ENCODE measurements at places on chromosomes 12 and 14. TPM values are rescaled to one million over a fixed set of nuclear protein-coding genes. Genes with fewer than 3 reads are reported as not detected.
A peak's percentile ranks its signal among the peaks of the same experiment; 100 is the strongest.

DNA sequence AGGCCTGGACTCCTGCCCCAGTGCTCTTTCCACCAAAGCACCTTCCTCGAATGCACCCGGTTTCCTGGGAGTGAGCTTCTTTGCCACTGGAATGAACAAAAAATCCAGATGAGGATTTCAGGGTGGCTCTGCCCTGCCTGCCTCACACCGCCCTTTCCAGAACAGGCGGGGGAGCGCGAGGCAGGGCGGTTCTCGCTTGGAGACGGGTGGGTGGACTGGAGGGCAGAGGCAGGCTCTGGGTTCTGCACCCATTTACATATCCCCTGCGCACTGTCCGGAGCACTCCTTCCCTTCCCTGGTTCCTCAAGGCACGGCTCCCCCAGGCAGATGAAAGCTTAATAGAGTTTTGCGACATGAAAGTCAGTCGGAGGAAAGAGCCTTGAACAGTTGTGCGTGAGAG, 69.7 kb upstream of the DLK1 start:
- H3K36me3 ChIP-seq = no peaks in the 10 kb centered on the region
- peaks cover 6% of the 10 kb centered on the region for H3K27me3 ChIP-seq
- no peaks in the 10 kb centered on the region for H3K4me1 ChIP-seq
- H3K4me3 ChIP-seq = no peak overlapping the region
- no peak for DNase-seq

DNA sequence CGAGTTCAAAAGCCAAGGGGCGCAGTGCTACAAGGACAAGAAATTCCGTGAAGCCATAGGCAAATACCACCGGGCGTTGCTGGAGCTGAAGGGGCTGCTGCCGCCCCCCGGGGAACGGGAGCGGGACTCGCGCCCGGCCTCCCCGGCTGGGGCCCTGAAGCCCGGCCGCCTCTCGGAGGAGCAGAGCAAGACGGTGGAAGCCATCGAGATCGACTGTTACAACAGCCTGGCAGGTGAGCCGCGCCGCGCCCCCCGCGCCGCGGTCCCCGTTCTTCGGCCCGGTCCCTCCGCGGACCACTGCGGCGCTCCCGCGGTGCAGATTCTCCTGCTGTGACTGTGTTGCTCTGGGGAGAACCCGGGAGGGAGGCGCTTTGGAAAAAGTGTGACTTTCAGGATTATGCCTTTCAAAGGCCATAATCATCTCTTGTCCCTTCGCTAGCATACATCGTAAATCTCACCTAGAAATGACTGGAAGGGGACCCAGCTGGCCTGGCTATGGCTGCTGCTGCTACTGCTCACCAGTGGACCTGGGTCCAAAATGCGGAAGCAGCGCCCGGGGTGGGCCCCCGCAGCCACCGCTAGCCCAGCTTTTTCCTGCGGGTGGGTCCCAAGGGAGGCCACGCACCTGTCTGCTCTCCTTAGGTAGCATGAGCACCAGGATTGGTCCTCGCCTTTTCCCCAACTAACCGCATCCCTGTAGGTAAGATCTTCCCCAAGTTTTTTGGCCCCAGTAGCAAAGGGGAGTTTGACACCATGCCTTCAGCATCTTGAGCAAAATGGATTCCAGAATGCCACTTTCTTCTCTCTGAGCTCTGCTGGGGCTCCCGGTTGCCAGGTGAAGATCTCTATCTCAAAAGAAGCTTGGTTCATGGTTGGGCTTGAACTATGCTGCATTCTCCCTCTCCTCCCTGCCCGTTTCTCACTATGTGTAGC, 853 bp downstream of the TTC9 start:
- H3K27me3 ChIP-seq = peaks cover 9% of the 10 kb centered on the region
- H3K4me1 ChIP-seq = peaks cover 57% of the 10 kb centered on the region
- H3K36me3 ChIP-seq = peaks cover 3% of the 10 kb centered on the region
- H3K27ac ChIP-seq = peak overlapping the region; percentile 83

DNA sequence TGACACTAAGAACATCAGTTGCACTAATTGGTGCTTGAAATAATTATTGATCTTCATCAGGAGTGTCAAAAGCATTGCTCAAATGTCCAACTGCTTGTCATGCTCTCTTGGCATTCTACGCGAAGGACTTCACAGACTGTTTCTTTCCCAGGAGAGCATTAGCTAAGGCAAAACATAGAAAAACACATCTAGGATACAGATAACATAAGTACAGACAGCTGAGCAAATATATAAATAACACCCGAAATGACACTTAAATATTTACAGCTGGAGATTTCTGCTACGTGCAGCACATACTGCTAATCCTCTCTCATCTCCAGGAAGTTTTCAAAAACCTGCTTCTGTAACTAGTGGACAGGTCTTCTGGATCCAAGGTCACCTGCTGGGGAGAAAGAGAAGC, 120.0 kb upstream of the PRMT8 start:
- no peaks in the 10 kb centered on the region for H3K36me3 ChIP-seq
- DNase-seq = no peak
- H3K4me1 ChIP-seq = no peaks in the 10 kb centered on the region
- peaks cover 5% of the 10 kb centered on the region for H3K27me3 ChIP-seq
- H3K27ac ChIP-seq = no peak overlapping the region
- no peak overlapping the region for H3K4me3 ChIP-seq

GRCh38 chr12:88658009-88658408, 77.7 kb upstream of the KITLG start:
- no peaks in the 10 kb centered on the region for H3K36me3 ChIP-seq
- DNase-seq = no peak
- no peak overlapping the region for H3K4me3 ChIP-seq
- no peaks in the 10 kb centered on the region for H3K4me1 ChIP-seq

GRCh38 chr14:91021991-91022621, 38.3 kb downstream of the RPS6KA5 start:
- H3K27me3 ChIP-seq = no peaks in the 10 kb centered on the region
- peaks cover 22% of the 10 kb centered on the region for H3K36me3 ChIP-seq
- peak overlapping the region; percentile 76 for H3K4me3 ChIP-seq
- DNase-seq = no peak
- H3K4me1 ChIP-seq = peaks cover 83% of the 10 kb centered on the region

GRCh38 chr12:25793196-25793595, 165.3 kb upstream of the RASSF8 start:
- no peaks in the 10 kb centered on the region for H3K4me1 ChIP-seq
- H3K27me3 ChIP-seq = peaks cover 2% of the 10 kb centered on the region
- H3K27ac ChIP-seq = no peak overlapping the region
- H3K36me3 ChIP-seq = no peaks in the 10 kb centered on the region

GRCh38 chr12:6507102-6507998, 13.4 kb downstream of the NCAPD2 start:
- no peaks in the 10 kb centered on the region for H3K27me3 ChIP-seq
- peaks cover 32% of the 10 kb centered on the region for H3K36me3 ChIP-seq
- peak overlapping the region; percentile 41 for H3K27ac ChIP-seq
- peaks cover 5% of the 10 kb centered on the region for H3K4me1 ChIP-seq
- H3K4me3 ChIP-seq = no peak overlapping the region
- no peak for DNase-seq

DNA sequence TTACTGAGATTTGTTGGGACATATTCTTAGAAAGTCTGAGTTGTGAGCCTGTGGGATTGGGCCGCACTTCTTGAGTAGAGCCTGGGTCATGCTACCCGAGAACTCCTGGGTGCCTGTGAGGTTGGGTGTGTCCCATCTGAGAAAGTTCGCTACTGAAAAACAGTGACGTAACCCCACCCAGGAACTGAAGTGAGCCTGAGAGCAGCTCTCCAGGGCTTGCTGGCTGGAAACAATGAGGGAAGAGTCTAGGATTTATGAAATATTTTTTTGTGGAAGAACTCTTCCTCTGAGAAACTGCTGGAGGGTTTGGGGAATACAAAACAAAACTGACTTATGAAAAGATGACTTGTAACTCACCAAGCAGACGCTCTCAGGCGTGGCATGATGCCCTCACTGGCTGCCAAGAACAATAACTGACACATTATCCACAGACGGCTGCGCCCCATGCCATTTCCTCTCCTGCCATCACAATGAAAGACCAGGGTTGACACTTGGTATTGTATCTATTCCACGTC, 69.2 kb downstream of the RASSF3 start:
- H3K4me1 ChIP-seq = peaks cover 82% of the 10 kb centered on the region
- H3K27ac ChIP-seq = peak overlapping the region; percentile 84
- peak overlapping the region; percentile 53 for H3K4me3 ChIP-seq
- no peaks in the 10 kb centered on the region for H3K27me3 ChIP-seq
- H3K36me3 ChIP-seq = peaks cover 16% of the 10 kb centered on the region
- peak; percentile 51 for DNase-seq

- H3K4me1 ChIP-seq = no peaks in the 10 kb centered on the region
- DNase-seq = no peak
- no peak overlapping the region for H3K27ac ChIP-seq
- peaks cover 45% of the 10 kb centered on the region for H3K27me3 ChIP-seq
Observed at GRCh38 chr12:8018666-8019581, 13.6 kb upstream of the FOXJ2 start.

DNA sequence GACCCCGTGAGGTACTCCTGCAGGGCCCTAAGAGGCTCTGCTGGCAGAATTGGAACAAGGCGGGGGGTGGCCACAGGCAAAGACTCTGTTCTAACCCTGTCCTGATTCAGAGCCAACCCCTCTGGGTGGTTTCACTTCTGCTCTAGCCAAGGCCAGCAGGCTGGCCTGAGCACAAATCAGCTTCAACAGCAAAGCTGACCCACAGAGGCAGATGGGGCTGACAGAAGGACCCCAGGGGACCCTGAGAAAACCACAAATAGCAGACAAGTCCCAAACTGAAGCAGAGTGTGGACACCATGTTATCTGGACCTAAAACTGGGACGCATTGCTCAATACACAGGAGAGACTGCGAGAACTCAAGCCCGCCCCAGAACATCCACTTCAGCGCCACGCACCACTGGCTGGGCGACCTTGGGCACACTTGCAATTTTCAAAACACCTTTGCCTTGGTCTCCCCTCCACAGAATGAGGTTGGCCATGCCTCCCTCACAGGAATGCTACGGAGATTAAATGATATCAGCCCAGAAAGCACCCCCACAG, 76.4 kb upstream of the DICER1 start:
- no peaks in the 10 kb centered on the region for H3K4me1 ChIP-seq
- peaks cover 2% of the 10 kb centered on the region for H3K27me3 ChIP-seq
- H3K27ac ChIP-seq = no peak overlapping the region
- no peaks in the 10 kb centered on the region for H3K36me3 ChIP-seq
- H3K4me3 ChIP-seq = no peak overlapping the region
- no peak for DNase-seq

DNA sequence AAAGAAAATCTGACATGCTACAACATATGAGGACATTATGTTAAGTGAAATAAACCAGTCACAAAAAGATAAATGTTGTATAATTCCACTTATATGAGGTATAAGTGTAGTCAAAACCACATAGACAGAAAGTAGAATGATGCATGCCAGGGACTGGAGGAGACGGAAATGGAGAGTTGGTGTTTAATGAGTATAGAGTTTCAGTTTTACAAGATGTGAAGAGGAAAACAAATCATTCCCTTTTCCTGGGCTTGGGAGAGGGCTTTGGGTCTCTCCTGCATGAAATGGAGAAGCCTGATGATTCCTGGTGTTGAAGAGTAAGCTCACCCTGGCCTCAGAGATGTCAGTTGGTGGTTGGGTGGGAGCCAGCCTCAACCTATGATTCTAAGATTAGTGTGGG, 158.4 kb upstream of the PLXNC1 start:
- no peak for DNase-seq
- H3K4me1 ChIP-seq = no peaks in the 10 kb centered on the region
- H3K36me3 ChIP-seq = peaks cover 3% of the 10 kb centered on the region
- peaks cover 3% of the 10 kb centered on the region for H3K27me3 ChIP-seq
- no peak overlapping the region for H3K4me3 ChIP-seq

DNA sequence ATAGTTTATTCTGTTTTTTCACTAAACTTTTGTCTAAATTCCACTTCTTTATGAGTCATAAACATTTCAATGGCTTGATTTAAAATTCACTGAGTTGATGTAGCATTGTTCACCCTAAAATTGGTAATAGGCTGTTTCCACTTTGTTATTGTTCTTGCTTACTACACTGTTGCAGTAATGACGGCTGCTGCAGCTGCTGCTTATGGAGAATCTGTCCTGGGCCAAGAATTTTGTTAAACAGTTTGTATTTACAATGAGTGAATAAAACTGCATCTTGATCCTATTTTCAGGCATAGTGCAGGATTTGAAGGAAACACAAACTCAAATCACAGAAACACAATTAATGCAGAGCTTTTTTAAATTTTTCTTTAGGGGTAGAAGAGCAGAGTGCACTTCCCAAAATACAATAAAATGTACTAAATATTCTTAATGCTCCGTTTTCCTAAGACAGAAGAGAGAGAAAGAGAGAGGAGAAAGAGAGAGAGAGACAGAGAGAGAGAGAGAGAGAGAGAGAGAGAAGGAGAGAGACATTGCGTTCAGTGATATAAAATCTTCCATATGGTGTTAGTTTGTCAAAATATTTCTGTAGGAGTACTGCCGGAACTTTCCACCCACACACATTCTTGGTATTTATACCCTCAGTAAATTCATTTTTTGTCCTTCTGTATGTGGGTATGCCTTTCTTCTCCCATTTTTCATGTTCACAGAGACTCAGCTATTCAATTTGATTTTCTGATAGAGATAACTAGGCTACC, 266.4 kb downstream of the LRFN5 start:
- H3K36me3 ChIP-seq = no peaks in the 10 kb centered on the region
- no peak overlapping the region for H3K27ac ChIP-seq
- no peak for DNase-seq
- no peak overlapping the region for H3K4me3 ChIP-seq

DNA sequence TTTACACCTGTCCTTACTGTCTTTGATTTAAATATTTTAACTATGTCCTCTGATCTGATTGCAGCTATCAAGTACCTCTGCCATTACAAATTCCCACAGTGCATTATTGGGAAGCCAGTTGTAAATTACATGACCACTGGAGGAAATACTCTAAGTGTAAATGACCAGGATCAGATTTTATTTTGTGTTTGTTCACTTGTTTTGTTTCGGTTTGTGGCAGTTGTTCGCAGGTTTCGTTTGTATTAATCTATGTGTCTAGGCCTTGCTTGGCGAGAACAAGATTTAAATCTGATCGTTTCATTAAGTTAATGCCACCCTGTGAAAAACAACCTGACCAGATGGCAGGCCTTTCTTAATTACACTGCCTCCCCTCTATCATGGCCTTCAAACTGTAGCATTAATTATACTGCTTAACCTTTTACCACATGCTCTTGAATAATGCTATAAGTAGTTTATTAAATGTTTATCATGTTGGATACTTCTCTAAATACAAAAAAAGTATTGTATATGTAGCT, 990.1 kb downstream of the TMTC2 start:
- H3K27me3 ChIP-seq = no peaks in the 10 kb centered on the region
- H3K36me3 ChIP-seq = no peaks in the 10 kb centered on the region
- H3K4me1 ChIP-seq = no peaks in the 10 kb centered on the region
- H3K4me3 ChIP-seq = no peak overlapping the region
- no peak overlapping the region for H3K27ac ChIP-seq

GRCh38 chr14:24235804-24236688, 3.3 kb downstream of the GMPR2 start:
- H3K27ac ChIP-seq = peak overlapping the region; percentile 2
- DNase-seq = no peak
- H3K27me3 ChIP-seq = no peaks in the 10 kb centered on the region
- H3K4me1 ChIP-seq = peaks cover 76% of the 10 kb centered on the region
- H3K36me3 ChIP-seq = peaks cover 62% of the 10 kb centered on the region

RTN1 gene
- total RNA-seq = not detected

CFAP251 gene
- total RNA-seq = 0.65 TPM

A2M gene
- not detected for total RNA-seq

COCH gene
- total RNA-seq = 1.3 TPM

GPR132 gene
- 24.6 TPM for total RNA-seq

CLEC4E gene
- total RNA-seq = not detected

HPD gene
- not detected for total RNA-seq

CMA1 gene
- not detected for total RNA-seq
